ENCODE measurements at places on chromosomes 12 and 14. TPM values are rescaled to one million over a fixed set of nuclear protein-coding genes. Genes with fewer than 3 reads are reported as not detected.

DPPA3 gene
- not detected for total RNA-seq

ASCL1 gene
- not detected for total RNA-seq

TSHR gene
- 0.39 TPM for total RNA-seq

SERPINA12 gene
- total RNA-seq, result not detected

PRIMA1 gene
- 1.3 TPM for total RNA-seq

ADGRD1 gene
- 28.5 TPM for total RNA-seq

SFSWAP gene
- total RNA-seq, result 36.1 TPM

PTHLH gene
- not detected for total RNA-seq

SAMD15 gene
- 1.5 TPM for total RNA-seq

MAP3K9 gene
- 0.26 TPM for total RNA-seq

NGB gene
- not detected for total RNA-seq

PRPH gene
- 0.55 TPM for total RNA-seq

ZNF891 gene
- total RNA-seq, result 1.8 TPM

LAG3 gene
- 1.3 TPM for total RNA-seq

KRT6C gene
- total RNA-seq, result not detected

RARG gene
- 18.0 TPM for total RNA-seq

CD69 gene
- total RNA-seq, result 11.9 TPM

TAS2R9 gene
- not detected for total RNA-seq

AGAP2 gene
- total RNA-seq, result 2.1 TPM

WIF1 gene
- total RNA-seq, result 1.8 TPM

GPR84 gene
- 2.3 TPM for total RNA-seq

TOGARAM1 gene
- total RNA-seq, result 13.4 TPM

PPM1H gene
- 5.1 TPM for total RNA-seq

PPP1R1A gene
- 184 TPM for total RNA-seq
